ENCODE measurements at places on chromosomes 3 and 15. TPM values are rescaled to one million over a fixed set of nuclear protein-coding genes. Genes with fewer than 3 reads are reported as not detected.

Gene RSL24D1
- 123 TPM for polyA plus RNA-seq

DNA sequence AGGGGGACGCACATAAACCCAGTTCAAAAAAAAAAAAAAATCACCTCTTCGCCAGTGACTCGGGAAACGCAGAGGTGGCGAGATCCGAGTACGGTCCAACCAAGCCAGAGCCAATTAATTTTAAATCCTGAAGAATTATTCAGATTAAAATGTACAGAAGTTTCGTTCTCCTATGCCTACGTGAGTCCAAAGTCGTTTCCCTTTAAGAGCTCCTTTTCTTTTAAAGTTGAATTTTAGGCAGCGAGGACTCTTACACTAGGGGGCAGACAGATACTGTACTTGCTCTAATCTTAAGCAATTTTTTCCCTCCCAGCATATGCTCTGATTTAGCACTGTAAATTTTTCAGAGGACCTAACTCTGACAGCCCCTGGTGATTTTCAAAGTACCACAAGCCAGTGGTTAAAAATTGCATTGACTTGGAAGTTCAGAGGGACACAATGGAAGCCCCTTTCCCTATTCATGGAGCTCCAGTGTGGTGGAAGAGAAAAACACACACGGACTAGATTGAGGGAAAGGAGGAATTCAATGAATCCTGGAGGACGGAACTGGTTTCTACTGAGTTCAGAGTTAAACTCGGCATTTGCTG, 3.3 kb upstream of the NR2F2 start:
- DNase-seq = no peak

DNA sequence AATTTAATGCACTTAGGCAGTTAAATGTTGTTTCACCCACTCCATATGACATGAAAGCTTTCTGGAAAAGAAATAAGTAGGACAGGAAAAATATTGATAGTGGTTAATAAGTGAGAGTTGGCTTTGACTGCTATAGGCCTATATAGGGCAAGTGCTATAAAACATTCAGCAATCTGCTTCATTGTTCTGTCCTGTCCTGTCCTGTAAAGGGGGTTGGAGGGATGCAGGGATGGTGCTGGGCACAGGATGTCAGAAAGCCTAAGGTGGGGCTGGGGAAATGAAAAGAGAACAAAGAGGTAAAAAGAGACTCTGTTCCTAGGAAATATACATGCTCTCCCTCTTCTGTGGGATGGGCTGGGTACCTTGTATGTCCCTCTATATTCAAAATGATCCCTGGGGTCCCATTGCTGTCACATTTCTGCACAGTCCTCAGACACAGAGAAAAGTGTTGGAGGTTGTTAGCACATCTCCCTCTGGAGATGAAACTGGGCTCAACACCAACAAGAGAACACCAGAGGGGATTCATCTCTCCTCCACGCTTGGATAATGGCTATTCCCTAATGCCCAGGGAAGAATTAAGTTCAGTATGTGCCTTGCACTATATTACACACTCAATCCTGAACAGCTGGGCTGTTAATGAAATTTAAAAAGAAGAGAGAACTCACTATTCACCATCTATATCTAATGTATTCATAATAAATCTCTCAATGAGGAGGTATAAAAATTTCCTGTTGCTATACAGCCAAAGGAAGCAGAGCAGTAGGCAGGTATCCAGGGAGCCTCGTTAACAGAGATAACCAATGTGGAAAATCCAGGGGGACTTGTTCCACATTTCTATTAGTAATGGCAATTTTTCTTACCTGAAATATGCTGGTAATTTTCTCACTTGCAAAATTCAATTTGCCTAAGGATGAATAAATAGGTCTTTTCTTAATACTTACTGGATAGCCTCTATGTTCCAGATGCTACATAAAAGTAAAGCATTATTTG, 108.1 kb upstream of the ZBED2 start:
- no peak for DNase-seq

DNA sequence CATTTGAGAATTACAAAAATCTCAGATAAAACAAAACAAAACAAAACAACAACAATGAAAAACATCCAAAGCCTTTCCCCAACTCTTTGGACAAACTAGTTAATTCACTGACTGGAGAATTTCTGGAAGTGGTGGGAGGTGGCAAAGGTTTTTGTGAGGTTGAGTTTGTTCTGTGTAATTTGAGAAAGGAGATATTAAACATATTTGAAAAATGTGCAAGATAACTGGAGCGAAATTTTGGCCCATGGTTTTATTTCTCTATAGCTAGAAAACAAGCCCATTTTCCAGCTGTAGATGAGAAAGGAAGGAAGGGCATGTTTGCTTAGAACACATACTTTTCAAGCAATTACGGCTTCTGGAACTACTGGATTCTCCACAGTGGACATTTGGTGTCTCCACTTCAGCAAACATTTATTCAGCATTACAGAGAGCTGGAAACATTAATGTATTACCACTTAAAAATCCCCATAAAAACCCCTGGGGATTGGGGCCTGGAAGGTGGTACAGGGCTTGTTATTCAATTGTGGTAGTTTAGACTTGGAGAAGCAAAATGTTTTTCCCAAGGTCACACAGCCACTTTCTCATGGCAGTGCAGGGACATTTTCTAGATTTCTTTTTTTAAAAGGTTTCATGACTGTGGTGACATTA, 135.8 kb downstream of the THSD4 start:
- no peak for DNase-seq

Gene MASP1
- not detected for polyA plus RNA-seq

DNA sequence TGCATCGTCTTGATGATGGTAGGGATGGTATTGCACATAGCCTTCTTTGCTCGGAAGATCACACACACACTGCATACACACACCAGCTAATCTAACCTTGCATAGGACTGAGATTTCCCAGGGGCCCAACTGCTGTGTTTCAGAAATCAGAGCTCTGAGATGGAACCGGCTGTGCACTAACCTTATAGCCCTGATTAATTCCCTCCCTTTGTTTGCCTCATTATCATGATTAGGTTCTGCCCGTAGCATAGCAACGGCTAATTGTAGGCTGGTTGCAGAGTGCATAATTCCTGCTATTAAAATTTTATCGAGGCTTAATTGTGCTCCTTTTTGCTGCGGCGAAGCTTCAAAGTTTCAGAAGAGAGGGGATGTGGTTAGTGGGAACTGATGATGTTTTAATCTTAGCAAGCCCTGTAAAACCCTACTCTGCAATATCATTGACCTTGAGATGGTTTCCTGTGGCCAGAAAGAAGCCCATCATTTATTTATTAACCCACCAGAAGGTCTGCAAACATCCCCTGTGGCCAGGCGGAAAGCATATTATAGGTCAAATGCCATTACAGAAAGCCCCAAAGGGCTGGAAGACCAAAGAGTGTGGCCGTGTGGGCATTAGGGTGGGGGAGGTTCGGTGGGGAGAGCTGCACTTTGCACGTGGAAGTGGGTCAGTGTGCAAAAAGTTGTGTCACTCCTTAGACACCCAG, 56.2 kb upstream of the GLCE start:
- DNase-seq = peak; percentile 4

- DNase-seq = no peak
Observed at GRCh38 chr15:72801590-72802325, 18.2 kb upstream of the ADPGK start.

GRCh38 chr3:123202451-123202850, 708 bp downstream of the SEC22A start:
- DNase-seq = no peak

Gene CCR9
- polyA plus RNA-seq = not detected

Gene TP63
- not detected for polyA plus RNA-seq

Measured in immature natural killer cell (primary cell).